ENCODE measurements at places on chromosomes 4 and X. TPM values are rescaled to one million over a fixed set of nuclear protein-coding genes. Genes with fewer than 3 reads are reported as not detected.

- no peak for DNase-seq
Observed at GRCh38 chrX:40933706-40934425, 151.4 kb upstream of the USP9X start.

PRRG3 gene
- 0.46 TPM for total RNA-seq

DNA sequence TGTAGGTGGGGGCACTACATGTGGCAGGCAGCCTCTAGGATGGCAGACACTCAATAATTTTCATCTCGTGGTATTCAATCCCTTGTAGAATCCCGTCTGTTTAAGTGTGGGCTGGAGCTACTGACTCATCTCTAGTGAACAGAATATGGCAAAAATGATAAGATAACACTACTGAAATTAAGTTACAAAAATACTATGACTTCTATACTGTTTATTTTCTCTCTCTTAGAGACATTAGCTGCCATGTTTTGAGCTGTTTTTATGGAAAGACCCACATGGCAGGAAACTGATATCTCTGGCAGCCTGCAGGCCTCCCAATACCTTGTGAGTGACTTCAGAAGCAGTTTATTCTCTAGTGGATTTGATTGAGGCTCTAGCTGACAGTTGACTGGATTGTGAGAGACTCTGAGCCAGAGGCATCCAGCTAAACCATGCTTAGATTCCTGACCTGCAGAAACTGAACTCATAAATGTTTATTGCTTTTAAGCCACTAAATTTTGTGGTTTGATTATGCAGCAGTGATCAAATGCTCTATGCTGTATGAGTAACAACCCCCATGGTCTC, 298.8 kb upstream of the CTSO start:
- DNase-seq: no peak

DNA sequence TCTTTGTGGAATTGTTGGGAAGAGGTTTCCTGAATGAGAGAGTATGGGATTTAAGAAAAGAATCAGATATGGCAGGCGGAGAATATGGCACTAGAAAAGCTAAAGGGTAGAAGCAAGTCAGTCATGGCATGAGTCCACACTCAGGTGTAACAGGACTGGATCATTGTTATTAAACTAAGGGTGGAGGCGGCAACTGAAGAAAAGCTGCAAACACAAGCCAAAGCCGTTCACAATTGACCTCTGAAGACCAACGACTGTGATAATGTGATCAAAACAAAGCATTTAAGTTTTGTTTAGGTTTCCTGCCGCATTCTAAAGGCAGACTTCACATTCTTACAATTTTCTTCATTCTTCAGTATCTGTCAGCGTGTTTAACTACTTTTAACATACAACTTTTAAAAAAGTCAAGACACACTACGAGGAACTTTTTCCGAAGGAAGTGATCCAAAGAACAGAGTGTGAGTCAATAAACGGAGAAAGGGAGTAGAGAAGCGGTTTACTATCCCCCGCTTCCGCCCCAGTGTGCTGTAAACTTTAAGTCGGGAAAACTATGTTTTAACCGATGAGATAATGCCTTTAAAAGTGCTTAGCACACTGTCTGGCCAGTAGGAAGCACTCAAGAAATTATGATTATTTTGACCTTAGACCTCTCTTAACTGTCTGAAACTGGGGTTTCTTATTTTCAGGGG, 909 bp upstream of the SLAIN2 start:
- DNase-seq: no peak

ASB12 gene
- total RNA-seq: 0.14 TPM

DNA sequence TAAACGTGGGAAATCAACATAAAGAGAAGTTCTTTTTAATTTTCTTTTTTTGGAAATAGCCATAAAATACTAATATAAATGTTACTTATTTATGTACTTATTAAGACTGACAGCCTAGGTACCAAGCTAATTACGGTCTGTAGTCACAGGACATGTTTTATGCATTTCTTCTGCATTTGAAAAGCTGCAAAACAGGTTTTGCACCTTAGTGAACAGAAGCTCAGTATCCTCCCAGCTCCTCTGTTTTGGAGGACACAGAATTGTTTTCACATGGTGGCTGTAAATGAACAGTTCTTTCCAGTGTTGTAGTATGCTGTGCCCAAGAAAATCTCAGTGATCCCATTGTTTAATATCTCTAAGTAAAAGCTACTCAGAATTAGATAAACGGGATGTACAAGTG, 1788.0 kb upstream of the TENM3 start:
- no peak for DNase-seq

DNA sequence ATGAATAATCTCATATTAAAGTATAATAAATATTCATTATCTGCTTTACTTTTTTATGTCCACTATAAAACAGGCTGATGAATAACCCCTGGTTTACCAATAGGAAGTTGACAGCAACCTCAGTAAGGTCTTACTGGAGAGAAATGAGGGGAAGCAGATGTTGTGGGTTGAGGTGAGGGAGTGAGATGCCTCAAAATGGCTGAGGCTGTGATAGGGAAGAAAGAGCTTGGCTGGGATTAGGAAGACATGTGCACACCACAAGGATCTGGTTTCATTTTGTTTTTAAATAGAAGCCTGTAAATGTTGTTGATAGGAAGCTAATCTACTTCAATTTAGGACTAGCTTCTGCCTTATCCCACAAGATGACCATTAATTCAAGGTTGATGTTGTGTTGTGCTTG, 14.4 kb upstream of the CYBB start:
- DNase-seq: no peak

- DNase-seq: no peak
Observed at GRCh38 chr4:186297013-186297645, 31.1 kb downstream of the F11 start.

RAB9B gene
- total RNA-seq: 5.7 TPM

NEIL3 gene
- total RNA-seq: 0.46 TPM

GYG2 gene
- total RNA-seq: 5.4 TPM

DNA sequence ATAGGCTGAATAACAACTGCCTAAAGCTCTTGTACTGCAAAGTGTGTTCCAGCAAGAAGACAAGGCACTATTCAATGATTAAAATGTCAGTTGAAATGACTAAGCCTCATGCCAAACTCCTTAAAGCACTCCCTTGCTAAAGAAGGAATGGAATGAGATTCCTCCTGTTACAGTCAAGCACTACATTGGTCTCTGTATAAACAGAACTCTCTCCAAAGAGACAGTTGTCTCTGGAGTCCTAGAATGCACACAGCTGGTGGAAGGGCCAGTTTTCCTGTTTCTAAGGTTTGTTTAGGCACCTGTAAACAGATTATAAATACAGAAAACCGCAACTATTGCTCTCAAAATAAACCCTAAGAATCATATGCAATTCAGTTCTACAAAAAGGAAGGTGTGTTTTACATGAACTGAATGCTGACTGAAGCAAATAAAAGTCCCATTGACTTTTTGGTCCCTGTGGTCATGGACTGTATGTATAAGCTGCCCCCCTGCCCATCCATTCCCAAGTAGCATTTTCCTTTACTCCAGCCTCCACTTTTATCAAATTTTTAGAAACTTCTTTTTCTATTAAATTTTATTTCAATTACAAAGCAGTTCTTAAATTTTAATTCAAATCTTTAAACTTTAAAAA, 47.0 kb downstream of the FAT1 start:
- no peak for DNase-seq

GRCh38 chr4:98377559-98377958, 116.4 kb downstream of the RAP1GDS1 start:
- no peak for DNase-seq

- no peak for DNase-seq
Observed at GRCh38 chr4:56874923-56875322, 32.8 kb upstream of the REST start.

LARP1B gene
- total RNA-seq: 23.0 TPM

DNA sequence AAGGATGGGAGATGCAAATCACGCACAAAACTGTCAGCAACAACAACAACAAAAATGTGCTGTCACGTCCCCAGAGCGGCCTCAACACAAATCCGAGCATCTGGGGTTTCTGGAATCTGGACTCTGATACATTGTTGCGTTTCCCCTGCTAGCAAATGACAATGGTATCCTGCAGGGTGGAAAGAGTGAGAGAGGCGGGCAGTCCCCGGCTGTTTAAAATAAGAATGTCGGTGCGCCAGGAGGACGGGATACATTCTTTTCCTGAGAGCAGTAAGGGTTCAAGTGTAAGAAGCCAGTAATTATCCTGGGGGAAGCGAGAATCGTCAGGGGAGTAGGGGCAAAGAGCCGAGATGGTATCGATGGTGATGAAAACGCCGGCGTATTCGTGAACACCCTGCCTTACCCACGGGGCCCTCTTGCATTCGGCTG, 310.2 kb downstream of the ASMT start:
- DNase-seq: no peak

Data from mucosa of gallbladder (tissue), 1 donor.